ENCODE measurements at places on chromosomes 11 and 22.

- DNase-seq = no peak
These were observed 2.6 kb downstream of the ACER3 start for GRCh38 chr11:76863196-76863777.

DNA sequence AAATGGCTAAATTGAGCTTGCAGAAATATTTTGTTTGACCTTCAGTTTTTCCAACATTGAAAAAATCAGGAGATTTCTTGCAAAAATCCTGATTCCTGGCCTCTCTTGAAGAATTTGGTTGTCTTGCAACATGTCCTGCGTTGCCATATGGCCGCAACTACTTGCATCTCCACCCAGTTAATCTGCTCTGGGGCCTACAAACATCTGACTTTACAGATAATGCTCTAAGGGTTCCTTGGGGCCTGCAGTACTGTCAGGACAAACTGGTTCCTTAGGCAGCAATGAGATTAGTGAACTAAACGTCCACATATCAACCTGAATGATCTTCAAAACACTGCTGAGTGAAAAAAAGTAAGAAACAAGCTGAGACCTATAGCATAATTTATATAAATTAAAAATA is 36.6 kb upstream of the FEZ1 start:
- DNase-seq = no peak

GRCh38 chr11:103406357-103406756 is 297.1 kb downstream of the DYNC2H1 start:
- DNase-seq = no peak

DNA sequence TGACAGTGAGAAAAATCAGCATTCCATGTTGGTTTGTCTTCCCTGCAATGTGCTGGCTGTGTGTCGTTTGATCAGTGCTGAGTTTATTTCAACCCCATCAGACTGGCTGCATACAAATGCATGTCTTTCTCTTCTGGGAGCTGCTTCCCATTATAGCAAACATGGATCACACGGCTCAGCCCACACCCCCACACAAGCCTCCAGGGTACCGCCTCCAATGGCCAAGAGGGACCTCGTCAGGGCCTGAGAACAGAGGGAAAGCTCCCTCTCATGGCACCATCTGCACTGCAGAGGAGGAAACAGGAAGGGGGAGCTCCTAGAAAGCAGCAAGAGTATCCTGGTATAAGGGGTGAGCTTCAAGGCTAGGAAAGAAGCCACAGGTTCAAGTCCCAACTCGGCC is 214.2 kb downstream of the LARGE1 start:
- no peak for DNase-seq

- no peak for DNase-seq
These were observed 27.5 kb upstream of the P4HA3 start for GRCh38 chr11:74338963-74339362.

DNA sequence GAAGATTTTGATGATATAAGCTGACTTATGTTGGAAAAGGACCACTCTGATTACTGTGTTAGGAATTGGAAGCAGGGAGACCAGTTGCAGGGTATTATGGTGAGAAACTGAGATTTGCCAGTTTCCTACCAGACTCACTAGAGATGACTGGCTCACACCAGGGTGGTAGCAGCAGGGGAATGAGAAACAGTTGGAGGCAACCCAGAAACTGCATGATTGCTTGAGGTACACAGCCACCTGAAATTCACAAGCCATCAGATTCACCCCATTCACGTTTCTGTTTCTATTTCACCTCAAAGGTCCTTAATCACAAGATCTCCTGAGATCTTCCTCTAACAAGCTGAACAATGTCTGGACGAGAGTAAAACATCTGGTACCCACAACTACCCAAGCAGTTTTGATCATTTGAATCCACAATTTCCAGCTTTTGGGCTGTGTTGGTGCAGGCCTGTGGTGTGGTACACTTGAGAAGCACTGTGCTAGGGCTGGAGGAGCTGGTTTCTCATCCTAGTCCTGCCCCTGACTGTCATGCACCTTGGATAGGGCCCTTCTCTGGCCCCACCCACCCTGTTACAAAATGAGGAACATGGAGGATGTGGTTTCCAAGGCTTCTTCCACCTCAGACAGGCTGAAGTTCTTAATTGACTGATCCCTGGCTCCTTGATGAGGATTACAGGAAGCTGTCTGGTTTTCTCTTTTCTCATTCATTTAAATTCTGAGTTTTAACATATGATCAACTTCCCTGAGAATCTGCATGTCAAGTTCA is 233.4 kb downstream of the INSC start:
- DNase-seq = no peak

DNA sequence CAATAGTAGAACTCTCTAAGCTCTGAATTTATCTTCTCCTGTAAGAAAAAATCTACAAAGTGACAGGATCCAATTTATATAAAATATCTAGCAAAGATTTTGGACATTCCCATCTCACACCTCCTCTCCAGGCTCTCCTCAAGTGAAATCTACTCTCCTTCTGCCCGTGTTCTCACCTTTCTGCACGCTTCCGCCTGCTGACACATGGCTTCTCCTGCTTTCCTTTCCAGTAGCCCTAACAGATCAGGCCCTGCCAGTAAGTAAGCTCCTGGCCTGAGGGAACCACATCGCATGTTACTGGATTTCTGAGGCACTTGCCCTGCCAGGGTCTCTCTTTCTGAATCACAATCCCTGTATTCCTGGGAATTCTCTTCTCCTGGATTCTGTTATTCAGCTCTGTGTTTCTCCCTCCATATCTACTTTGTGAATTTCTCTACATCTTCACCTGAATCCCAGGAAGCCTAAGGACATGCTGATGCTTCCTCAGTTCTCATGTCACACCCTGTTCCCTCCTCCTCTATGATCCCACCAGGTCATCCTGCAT is 53.3 kb upstream of the TOP3B start:
- no peak for DNase-seq

GRCh38 chr11:64770120-64770519 is 8.2 kb downstream of the SF1 start:
- no peak for DNase-seq

DNA sequence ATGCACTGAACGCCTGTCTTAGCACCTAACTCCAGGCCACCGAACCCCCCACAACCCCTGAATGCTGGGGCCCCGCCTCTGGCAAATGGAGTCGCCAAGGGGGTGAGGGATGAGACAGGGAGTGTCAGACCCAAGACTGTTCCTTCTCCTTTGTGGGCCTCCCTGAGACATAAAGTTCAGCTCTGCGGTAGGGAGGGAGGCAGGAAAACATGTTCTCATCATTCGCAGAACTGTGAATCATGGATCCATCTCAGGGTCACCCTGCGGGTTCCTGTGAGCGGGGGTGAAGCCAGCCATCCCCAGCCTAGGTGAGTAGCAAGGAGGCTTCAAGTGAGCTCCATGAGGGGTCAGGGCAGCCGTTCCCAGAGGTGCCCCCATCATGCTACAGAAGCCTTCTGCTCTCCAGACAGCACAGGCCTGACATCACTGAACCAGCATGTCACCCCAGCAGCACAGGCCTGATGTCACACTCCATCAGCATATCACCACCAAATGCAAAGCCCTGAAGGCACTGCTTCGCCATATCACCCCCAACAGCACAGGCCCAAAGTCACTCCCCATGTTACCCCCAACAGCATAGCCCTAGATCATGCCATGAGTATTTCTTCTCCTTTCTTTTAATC is 27.2 kb downstream of the TMPRSS6 start:
- DNase-seq = peak; percentile 78

GRCh38 chr11:103652013-103652412 is 384.4 kb upstream of the DDI1 start:
- DNase-seq = no peak

- DNase-seq = no peak
These were observed 9.4 kb downstream of the SOX6 start for GRCh38 chr11:16346975-16347374.

DNA sequence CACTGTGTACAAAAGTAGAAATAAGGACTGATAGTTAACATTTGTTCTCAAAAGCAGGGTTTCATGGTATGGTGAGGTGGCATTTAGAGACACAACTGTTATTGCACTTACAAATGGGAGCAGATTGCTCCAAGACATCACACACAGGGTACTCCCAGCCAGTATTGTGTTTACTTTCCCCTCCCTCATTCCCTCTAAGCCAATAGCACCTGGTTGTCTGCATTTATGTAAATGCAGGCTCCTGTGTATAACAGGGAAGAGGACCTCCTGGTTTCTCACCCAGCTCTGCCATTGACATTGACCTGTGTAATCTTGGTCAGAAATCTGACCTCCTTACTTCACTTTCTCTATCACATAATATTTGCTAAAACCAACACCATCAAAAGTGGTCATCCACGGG is 154.4 kb downstream of the NAV2 start:
- DNase-seq = no peak

DNA sequence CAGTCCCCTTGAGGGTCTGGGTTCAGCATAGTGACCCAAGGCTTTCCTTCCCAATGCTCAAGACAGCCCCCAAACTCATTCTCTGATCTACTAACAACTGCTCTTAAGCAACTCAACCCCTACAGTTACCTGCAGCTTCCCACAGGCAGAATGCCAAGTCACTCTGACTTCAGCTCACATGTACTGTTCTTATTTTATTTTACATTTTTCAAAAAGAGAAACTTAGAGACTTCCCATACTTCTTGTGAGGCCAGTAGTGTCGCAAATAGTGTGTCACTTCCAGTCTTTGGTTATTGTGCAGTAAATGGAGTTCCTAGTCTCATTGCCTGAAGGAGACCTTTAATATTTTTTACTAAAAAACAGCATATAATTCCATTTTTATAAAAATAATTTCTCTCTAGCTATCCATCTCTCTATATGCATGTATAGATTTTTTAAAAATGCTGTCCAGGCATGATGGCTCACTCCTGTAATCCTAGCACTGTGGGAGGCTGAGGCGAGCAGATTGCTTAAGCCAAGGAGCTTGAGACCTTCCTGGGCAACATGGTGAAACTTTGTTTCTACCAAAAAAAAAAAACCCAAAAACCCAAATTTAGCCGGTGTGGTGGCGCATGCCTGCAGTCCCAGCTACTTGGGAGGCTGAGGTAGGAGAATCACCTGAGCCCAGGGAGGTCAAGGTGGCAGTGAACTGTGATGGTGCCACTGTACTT is 41.8 kb downstream of the ENTHD1 start:
- DNase-seq = no peak

GRCh38 chr22:48494968-48495750 is 1332.5 kb downstream of the BRD1 start:
- DNase-seq = no peak

DNA sequence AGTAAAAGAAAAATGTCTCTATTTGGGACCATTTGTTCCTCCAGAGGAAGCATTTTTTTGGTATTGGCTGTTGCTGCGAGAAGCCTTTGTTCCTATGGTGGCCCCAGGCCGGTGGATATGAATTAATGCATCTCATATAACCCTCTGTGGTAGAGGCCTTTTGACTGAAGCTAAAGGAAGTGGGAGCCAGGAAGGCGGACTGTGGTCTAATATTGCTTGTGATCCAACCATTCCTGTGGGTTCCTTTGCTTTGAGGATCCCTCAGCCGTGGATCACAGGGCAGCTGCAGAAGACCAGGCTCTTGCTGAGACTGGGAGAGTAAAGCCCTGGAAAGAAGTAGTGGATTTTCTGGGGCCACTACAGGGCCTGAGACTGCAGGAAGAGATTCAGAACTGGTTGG is 68.3 kb upstream of the NAV2 start:
- DNase-seq = no peak

DNA sequence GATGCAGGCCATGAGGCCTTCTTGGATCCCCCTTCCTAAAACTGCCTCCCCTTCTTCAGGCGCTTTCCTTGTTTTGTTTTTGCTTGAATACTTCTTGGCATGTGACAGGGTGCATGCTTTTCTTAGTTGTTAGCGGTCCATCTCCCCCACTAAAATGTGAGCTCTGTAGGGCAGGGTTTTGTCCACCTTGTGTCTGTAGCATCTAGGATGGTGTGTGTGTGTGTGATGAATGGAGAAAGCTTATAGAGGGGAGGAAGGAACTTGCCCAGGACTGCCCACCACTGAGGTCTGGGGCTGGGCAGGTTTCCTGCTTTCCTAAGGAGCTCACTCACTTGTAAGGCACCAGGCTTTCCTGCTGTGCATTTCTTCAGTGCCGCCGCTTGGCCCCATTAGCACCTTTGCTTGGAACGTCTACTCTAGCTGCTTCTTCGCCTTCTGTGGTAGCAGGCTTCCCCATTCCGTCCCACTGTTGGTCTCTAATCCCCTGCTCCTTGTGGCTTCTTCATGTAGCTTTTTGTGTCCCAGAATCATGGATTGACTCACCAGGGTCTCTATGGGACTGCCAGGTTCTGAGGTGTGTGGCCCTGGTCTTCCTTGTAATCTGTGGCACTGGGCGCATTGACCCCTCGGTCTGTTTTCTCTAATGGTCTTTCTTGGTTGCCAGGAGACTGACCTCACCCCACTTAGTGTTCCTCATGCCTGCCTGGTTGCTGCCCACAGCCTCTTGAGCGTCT is 3.3 kb downstream of the DGCR8 start:
- no peak for DNase-seq

- DNase-seq = no peak
These were observed 1086.1 kb downstream of the BRD1 start for GRCh38 chr22:48741540-48741939.

GRCh38 chr11:59173964-59174663 is 2.2 kb downstream of the DTX4 start:
- no peak for DNase-seq

- no peak for DNase-seq
These were observed 37.9 kb upstream of the OR8B8 start for GRCh38 chr11:124483422-124483821.

DNA sequence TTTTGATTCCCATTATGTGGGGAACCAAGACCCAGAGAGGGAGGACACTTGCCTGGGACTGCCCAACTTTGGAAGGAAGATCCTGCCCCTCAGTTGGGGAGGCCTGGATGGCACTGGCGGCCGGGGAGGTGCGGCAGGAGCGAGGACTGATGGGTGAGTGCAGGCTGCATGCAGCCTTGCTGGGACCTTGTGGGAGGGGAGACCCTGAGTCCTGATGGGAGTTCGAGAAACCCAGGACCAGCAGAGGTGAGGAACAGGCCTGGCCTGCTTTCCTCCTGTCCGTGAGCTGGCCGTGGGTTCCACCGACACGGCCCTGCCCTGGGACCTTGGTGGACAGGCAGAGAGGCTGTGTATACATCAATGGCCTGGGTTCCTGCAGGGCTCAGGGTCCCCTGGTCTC is 19.3 kb upstream of the SMIM38 start:
- no peak for DNase-seq

DNA sequence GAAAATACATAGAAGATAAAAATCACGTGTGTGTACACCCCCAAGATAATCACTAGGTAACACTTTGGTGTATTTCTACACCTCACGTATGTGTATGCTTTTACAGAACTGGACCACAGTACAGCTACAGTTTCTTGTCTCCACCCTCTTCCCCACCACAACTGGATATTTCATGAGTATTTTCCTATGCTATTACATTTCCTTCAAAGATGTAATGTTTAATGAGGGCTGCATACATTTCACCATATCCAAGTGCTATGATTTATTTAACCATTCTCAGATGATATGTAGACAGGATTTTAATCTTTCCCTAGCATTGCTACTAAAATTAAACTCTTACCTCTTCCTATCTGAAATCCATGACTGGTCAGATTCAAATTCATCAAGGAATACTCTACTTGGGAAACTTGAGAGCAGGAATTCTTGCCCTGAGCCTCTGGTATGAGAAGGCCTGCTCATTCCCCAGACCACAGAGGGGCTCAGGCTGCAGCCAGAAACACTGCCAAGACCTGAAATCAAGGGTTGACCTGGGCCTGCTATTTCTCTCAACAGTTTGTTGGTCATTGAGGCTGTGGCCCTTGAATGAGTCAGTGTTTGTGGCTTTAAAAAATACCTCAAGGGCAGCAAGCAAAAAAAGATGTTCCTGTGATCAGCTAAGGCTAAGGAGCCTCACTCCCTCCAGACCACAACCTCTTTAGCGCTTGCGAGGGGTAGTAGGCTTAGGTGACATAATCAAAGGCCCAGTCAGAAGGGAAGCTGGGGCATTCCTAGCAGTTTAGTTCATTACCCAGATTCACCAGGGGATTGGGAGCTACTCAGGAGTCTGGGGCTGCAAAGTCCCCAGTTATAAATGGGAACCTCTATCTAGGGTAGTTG is 55.5 kb downstream of the ABTB2 start:
- DNase-seq = no peak
